ENCODE measurements at places on chromosomes 3 and 15.

GRCh38 chr3:59953104-59953503 is 903.3 kb upstream of the CFAP20DC start:
- no peak for DNase-seq

DNA sequence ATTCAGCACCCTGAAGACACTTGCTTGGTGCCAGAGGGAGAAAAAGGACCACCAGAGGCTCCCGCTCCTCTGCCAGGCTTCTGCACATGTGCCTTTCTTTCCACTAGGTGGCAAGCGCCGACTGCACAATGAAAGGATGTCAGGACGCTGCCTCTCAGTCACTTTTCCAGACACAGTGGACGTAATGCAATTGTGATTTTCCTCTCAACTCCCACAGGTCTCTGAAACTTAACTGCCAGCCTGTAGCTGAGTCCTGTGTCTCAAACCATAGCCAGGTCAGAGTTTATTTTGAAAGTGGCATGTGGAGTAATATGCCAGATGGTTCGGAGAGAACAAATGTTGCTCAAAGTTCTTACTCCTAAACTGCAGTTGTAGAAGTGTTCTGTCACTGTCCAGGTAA is 162.9 kb downstream of the ITPR1 start:
- DNase-seq = no peak

- DNase-seq = no peak
Observed at GRCh38 chr15:79408041-79408440, 24.1 kb upstream of the MINAR1 start.

DNA sequence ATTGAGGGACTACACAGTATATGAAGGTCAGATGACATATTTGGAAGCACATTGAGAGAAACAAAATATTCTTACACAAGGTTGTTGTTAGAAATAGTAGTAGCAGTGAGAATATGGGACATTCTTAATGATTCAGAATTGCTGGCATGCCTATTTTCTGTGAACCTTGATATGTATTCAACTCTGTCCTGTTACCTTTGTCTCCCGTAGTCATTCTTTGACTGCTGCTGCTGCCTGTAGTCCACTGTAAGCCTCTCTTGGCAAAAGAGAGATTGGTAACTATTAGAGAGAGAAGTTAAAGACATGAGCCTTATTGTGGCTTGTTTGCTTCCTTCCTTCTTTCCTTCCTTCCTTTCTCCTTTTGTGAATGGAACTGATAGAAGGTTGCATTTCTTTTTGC is 64.5 kb downstream of the TCF12 start:
- no peak for DNase-seq

All from T-cell (primary cell).